ENCODE measurements at places on chromosomes 1 and 21.

- no peak for DNase-seq
These were observed 11.1 kb downstream of the DIPK1A start for GRCh38 chr1:92949937-92950817.

- DNase-seq: no peak
These were observed 63.3 kb upstream of the RNF11 start for GRCh38 chr1:51172811-51173210.

GRCh38 chr1:214604523-214604922, 1.5 kb downstream of the CENPF start:
- DNase-seq: no peak

GRCh38 chr1:239930686-239931262, 160.9 kb upstream of the FMN2 start:
- DNase-seq: no peak

GRCh38 chr21:33229784-33230544, at the start of gene IFNAR2:
TSS of gene IFNAR2 (plus strand) at chr21:33229938. CDS start at chr21:33241923, 11,985 bp downstream.
- peak; percentile 89 for DNase-seq

DNA sequence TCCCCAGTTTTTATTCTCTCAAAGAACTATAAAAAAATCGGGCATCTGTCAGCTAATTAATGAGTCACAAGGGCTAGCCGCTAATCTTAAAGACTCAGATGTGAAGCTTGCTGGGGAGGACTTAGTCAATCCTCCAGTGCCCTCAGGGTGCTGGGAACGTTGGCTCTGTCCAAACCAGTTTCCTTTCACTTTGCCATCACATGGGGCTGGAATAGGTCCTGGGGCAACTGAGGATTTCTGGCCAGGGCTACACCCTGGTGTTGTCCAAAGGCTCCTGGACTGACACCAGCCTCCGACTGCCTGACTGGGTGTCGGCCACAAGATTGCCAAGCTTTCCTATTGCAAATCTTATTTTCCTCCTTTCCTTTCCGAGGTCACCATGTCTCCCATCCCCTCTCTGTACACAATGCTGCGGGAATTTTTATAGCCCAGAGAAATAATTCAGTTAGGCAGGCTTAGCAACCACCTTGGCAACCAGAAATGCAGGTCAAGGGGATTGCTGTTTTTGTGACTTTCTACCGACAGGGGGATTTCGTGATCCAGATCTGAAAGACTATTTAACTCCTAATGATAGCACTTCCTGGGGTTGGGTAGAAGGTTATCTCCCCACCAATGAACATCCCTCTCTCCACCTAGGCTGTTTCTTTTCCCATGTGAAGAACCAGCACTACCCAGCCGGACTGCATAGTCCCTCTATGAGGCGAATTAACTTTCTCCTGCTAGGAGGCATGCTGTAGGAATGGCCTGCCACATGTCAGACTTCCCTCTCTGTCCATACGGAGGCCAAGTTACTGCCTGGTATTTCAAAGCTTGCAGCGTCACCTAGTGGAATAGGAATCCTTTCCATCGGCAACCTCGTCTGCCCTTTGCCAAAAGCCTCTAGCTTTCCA, 29.9 kb upstream of the CTBS start:
- peak; percentile 84 for DNase-seq

GRCh38 chr21:31022306-31022705, 16.0 kb downstream of the KRTAP19-8 start:
- DNase-seq: no peak

- no peak for DNase-seq
These were observed 34.8 kb downstream of the KCNQ4 start for GRCh38 chr1:40818264-40818961.

DNA sequence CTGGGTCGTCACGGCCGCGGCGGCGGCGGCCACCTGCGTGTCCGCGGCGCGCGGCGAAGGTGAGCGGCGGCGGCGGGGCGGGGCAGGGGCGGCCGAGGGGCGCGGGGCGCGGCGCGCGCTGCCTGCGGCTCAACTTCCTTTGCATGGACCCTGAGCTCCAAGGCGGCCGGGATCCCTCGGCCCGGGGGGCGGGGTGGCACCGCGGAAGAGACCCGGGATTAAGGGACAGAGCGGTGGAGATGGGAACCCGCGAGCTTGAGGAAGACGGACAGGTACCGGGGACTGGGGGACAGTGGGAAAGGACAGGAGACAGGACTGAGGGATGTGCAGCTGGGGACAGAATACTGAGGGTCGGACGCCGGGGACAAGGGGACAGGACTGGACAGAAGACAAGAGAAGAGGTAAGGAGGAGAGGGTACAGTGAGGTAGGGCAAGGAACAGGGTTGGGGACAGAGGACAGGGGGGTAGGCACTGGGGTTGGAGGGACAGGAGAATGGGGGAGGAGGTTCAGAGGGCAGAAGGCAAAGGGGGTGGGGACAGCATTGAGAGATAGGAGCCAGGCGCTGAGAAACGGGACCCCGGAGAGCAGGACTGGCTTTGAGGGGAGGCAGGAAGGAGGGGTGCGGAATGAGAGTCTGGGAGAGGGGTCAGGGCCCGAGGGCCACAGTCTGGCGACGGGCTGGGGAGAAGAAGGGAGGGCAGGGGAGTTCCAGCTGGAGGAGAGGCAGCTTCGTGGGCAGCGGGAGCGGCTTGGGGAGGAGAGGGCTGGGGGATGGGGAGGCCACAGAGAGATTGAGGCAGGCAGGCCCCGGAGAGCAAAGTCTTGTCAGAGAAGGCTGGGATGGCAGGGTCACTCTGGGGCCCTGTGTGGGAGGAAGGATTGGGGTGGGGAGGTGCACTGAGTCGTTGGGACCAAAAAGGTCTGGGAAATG, 648 bp downstream of the EPHA8 start:
- no peak for DNase-seq

DNA sequence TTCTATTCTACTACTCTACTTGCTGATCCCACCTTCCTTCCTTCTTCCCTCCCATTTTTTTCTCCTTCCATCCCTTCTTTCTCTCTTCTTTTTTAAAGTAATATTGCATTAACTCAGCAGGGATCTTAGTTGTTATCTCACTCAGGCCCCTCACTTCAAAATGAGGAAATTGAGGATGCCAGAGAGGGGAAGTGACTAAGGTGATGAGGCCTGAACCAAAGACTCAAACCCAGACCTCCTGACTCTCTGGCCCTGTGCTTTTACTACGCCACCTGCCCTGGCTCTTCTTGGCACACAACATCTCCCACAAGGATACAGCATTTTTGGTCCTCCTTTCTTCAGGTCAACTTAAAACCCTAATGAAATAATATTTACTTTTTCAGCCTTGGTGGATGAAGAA, 151.7 kb upstream of the ZNF648 start:
- DNase-seq: no peak

GRCh38 chr21:8989721-8990325, 1531.6 kb upstream of the TPTE start:
- DNase-seq: no peak

DNA sequence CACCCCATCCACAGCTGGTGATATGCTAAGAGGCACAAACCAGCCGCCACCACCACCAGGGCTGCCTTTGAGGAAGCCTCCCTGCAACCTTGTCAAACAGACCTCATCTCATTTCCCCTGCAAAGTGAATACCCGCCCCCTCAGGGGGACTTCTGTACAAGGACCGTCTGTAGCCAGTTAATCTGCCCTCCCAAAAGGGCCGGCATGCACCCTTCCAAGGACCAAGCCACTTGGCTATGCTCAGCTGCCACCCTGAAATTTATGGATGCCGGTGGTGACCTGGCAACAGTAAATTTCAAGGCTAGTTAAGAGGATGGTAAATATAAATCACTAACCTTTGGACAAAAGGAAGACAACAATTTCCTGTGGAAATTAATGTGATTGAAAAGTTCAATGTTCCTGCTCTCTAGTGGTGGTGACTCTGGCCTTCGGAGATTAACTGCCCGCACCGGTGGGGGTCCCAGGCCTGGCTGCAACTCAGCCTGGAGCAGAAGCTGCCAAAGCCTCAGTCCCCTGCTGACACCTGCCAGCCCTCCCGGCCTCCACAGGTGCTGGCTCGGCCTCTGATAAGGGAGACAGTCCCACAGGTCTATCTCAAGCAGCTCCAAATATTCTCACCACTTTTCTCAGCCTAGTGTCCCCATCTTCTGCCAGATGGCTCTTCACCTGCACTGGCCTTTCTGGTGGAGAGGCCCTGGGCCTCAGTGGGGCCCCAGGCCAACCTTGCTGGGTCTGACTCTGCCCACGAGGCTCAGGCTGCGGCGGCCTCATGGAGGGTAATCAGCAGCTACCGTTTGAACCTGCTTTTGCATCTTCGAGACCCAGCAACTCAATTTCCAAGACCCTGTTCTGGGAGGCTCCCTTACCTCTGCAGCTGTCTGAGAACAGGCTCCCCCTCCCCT, 12.2 kb downstream of the TMEM53 start:
- DNase-seq: no peak

- no peak for DNase-seq
These were observed 42.0 kb upstream of the LHX8 start for GRCh38 chr1:75092141-75092540.

DNA sequence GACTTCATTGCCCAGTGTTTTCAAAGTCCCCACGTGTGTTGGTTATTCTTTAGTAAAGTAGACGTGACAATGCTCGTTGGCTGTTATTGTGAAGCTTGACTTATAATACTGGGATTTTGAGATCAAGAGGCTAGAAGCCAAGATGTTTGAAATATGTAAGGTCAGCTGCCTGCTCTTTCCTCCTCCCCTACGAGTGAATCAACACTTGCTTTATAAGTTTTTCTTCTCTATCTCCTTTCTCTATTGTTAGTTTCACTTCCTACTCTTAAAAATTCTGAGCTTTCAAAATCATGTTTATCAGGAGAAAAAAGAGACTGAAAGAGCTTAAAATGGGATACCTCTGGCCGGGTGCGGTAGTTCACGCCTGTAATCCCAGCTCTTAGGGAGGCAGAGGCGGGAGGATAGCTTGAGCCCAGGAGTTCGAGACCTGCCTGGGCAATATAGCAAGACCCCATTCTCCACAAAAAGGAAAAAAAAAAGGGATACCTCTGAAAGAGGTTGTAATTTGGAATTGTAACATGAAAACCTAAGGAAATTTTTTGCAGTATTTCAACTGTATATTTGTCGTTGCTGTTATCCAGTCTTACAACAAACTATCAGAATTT, 72.0 kb downstream of the EPB41 start:
- DNase-seq: no peak

DNA sequence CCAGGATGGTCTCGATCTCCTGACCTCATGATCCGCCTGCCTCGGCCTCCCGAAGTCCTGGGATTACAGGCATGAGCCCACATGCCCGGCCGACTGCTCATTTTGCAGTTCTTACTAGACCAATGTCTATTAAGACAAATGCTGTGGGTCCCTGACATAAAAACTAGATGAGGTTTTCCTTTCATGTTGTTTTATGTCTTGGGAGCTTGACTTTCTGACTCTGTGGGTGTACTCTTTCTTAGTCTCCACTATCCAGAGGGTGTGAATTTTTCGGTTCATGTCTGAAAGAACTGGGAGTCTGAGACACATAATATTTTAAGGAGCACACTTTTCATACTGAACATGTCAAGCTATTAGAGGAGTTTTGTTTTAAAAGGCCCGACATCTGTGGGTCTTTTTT, 744.9 kb upstream of the B3GALT2 start:
- no peak for DNase-seq

- no peak for DNase-seq
These were observed 75.6 kb upstream of the CNIH3 start for GRCh38 chr1:224540535-224540934.

GRCh38 chr1:187819086-187819485, 990.3 kb downstream of the PLA2G4A start:
- DNase-seq: no peak

- DNase-seq: no peak
These were observed 184.9 kb upstream of the ESRRG start for GRCh38 chr1:216908126-216908525.

GRCh38 chr1:26907071-26907917, 6.5 kb downstream of the NR0B2 start:
- no peak for DNase-seq

GRCh38 chr1:6509919-6510291, 18.4 kb upstream of the PLEKHG5 start:
- DNase-seq: no peak

GRCh38 chr1:22884806-22885530, 87.7 kb downstream of the LACTBL1 start:
- no peak for DNase-seq

- DNase-seq: no peak
These were observed 88.5 kb upstream of the DAB1 start for GRCh38 chr1:57512386-57512785.

DNA sequence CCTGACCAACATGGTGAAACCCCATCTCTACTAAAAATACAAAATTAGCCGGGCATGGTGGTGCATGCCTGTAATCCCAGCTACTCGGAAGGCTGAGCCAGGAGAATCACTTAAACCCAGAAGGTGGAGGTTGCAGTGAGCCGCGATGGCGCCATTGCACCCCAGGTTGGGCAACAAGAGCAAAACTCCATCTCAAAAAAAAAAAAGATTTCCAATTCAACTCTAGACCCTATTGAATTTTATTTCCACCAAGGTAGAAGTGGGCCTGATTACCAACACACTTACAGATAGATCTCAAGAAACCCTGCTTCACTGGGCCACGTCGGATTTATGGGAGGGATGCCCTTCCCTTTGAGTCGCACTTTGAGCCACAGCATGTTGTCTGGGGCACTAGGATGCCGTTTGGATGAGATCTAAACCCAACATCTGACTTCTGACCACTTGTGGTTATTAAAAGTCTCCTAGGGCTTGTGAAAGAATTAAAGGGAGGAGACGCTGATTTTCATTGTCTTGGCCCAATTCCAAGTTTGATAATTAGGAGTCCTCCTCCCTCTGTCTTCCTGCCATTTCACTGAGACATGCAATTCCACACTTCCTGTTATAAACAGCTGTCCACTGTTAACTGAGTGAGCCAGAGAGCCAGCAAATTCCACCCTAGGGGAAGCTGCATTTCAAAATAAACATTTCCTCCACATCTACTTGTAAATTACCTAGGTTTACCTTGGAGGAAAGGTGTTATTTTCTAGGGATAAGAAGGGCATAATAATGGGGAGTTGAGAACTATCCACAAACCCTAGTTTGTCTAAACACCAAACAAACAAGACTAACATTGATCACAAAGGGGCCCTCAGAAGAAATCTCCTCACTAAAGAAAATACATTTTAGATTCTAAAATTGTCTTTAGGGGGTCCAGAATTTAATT, 5.2 kb upstream of the RERE start:
- no peak for DNase-seq

GRCh38 chr1:217135569-217135915, 412.3 kb upstream of the ESRRG start:
- no peak for DNase-seq

DNA sequence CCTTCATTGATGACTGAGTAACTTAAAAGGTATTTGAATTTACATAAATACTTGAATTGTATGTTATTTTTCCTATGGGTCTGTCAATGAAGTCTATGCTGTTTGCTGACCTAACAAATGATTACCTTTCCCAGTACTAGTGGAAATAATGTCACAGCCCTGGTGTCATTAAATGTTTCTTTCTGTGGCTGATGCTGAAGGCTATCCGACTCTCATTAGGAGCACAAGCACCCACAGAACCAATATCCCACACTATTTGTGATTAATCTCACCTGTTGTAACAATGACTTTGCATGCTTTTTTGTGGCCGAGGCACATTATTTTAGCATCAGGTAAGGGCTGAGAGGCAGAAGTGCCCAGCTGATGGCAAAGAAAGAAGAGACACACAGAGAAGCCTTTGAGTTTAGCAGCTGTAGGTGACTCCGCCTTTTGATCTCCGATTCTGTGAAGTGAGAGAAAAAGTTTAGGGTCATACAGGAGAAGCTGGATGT, 25.8 kb upstream of the TRIM45 start:
- no peak for DNase-seq

GRCh38 chr1:202856014-202856413, 32.9 kb downstream of the RABIF start:
- DNase-seq: no peak
